ENCODE measurements at places on chromosomes 1 and 21.
A peak's percentile ranks its signal among the peaks of the same experiment; 100 is the strongest.

DNA sequence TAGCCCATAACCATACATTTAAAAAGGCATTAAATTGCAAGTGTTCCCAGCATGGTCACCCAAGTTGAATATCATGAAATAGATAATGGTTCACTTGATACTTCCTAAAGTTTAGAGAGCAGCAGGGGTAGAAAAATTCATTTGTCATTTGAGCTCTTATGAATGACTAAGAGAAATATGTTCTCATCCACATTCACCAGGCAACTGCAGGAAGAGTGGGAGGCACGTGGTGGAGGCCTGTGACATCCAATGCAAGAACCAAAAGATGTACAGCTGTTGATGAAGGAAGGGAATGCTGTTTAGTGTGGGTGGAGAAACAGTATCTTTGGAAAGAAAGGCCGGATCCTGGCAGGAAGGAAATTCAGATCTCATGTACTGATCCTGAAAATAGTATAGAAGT is 473.1 kb downstream of the ADGRL2 start:
- DNase-seq: no peak

DNA sequence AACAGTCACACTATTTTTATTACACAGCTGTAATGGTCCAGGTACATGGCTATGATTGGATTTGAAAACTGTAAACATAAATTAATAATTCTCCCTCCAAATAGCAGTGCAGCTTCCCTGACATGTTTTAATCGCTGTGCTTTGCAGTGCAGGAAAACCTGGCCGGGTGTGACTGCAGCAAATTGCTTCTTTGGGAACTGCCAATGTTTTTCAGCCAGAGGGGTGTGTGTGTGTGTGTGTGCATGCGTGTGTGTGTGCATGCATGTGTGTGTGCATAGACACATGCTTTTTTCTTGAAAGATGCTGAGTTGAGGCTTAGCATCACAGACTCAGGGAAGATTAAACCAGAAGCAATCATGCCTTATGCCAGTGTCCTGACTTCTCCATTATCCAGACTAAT is 231.2 kb downstream of the PRDM2 start:
- no peak for DNase-seq

- DNase-seq: no peak
Measured at GRCh38 chr21:41792711-41793110, 25.9 kb upstream of the RIPK4 start.

- no peak for DNase-seq
Measured at GRCh38 chr1:196723325-196724185, 51.1 kb upstream of the CFHR3 start.

DNA sequence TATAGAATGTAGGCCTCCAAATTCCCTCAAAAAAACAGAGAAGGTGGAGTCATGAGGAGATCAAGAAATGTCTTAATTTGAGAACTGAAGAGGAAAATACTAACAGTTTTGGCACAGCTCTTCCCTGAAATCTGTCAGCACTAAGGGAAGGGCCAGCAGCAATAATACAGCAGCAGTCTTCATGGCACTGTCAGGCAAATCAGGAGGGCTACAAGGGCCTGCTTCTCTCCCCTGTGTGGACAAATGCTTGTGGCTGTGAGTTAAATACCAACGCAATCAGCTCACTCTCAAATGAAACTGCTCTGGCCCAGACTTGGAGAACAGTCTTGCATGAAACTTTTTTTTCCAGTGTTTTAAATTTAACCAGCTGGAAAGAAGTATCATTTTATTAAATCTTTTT is 20.5 kb upstream of the CNN3 start:
- DNase-seq: peak; percentile 84

GRCh38 chr1:229141689-229142377 is 129.1 kb upstream of the RAB4A start:
- DNase-seq: no peak

- DNase-seq: no peak
Measured at GRCh38 chr1:160522622-160523345, at the start of gene SLAMF6. Gene SLAMF6, minus strand, starts transcription at chr1:160523255. Its CDS starts 63 bp downstream, at chr1:160523192.

- DNase-seq: no peak
Measured at GRCh38 chr1:109104364-109105151, 9.4 kb upstream of the ELAPOR1 start.

DNA sequence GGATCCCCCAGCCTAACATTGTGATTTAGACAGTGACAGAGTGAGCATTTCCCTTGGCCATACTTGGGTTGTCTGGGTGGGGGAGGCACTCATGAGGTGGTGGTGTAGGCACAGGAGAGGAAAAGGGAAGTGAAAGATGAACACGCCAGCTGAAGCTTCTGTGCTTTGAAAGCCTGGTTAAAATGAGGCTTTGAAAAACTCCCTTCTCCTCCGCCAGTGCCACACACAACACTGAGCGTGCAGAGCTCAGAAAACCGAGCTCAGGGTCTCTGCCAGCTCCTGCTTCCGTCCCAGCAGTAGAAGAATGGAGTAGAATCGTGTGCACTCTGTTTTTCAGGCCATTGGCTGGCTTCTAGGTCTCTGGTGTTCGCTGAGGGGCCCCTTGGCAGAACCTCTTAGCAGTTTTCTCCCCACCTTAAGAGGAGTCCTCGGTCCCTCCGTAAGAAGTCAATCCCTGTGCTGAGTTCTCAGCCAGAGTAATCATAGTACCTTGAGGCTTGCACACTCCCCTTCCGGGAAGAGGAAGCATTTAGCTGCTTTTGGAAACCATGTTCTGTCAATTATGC is 12.9 kb downstream of the PLEKHM2 start:
- DNase-seq: no peak

- DNase-seq: peak; percentile 41
Measured at GRCh38 chr1:15951341-15952153, 24.4 kb downstream of the ZBTB17 start.

GRCh38 chr1:32447469-32448185 is 17.2 kb upstream of the ZBTB8B start:
- DNase-seq: peak; percentile 89

DNA sequence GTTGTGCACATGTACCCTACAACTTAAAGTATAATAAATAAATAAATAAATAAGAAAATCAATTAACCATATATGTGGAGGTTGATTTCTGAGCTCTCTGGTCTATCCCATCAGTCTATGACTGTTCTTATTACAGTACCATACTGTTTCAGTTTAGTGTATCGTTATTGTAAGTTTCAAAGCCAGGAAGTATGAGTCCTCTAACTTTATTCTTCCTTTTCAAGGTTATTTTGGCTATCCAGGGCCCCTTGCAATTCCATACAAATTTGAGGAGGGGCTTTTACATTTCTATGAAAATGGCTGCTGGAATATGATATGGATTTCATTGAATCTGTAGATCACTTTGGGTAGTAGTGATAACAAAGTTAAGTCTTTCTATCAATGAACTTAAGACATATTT is 96.9 kb upstream of the BCL9 start:
- DNase-seq: no peak

GRCh38 chr1:148379697-148380096 is 103.4 kb downstream of the PPIAL4G start:
- no peak for DNase-seq

- no peak for DNase-seq
Measured at GRCh38 chr1:10450156-10450814, 454 bp downstream of the CORT start.

- peak; percentile 18 for DNase-seq
Measured at GRCh38 chr1:60936163-60936562, 146.2 kb upstream of the NFIA start.

DNA sequence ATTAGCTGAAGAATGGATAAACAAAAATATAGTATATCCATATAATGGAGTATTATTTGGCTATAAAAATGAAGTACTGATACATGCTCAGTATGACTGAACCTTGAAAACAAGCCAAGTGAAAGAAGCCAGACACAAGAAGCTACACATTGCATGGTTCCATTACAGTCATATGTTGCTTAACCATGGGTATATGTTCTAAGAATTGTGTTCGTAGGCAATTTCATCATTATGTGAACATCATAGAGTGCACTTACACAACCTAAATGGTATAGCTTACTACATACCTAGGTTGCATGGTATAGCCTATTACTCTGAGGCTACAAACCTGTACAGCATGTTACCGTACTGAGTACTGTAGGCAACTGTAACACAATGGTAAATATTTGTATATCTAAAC is 28.6 kb upstream of the FCAMR start:
- DNase-seq: no peak

DNA sequence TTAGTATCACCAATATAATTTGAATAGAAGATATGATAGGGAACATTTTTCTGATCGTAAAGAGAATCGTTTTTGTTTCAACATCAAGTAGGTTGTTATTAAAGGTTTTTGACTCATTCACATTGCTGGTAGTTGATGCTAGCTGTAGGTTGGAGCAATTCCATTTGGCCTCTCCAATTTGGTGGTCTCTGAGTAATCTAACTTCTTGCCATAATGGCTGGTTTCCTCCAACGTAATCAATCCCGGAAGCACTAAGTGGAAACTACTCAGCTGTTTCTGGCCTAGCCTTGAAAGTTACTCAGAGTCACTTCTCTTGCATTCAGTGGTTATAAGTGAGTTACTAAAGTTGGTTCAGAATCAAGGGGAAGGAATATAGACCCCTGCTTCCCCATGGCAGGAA is 26.0 kb downstream of the RCOR3 start:
- DNase-seq: peak; percentile 53

DNA sequence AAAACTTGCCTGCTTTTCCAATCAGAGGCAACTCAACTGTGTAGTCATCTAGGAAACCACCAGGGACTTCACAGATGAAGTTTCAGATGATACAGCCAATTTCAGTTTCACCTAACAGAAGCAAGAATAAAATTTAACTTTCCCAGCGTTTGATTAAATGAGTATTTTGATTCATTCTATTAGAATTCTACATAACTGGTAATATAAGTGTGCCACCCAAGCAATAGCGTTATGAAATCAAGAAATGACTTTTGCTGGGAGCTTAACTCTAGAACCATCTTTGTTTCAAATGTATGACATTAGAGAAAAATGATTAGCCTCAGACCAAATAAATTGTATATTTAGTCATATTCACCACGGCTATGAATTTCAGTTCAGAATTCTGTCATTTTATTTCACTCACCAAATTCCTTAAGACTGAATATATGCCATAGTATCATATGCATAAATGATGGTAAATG is 239.3 kb downstream of the NRIP1 start:
- no peak for DNase-seq
